ENCODE measurements at places on chromosomes 6 and 20. TPM values are rescaled to one million over a fixed set of nuclear protein-coding genes. Genes with fewer than 3 reads are reported as not detected.

DNA sequence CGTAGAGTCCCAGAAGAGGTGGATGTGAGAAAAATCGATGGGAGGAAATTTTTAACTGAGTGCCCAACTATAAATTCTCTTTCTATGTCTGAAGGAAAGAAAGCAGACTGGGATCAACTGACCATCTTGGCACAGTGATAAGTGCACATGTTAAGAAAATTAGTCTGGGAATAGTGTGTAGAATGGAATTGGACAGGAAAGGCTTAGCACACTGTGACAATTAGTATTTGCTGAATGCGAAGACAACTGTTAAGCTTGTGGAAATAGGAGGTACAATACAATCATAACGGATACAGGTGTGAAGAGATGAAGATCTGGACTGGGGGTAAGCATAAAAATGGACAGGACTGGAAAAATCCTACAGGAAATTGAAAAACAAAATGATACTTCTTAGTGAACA is 114.3 kb downstream of the FAM50B start:
- H3K27ac ChIP-seq = no peak overlapping the region
- no peaks in the 10 kb centered on the region for H3K27me3 ChIP-seq
- H3K36me3 ChIP-seq = no peaks in the 10 kb centered on the region
- H3K4me3 ChIP-seq = no peak overlapping the region
- H3K4me1 ChIP-seq = no peaks in the 10 kb centered on the region

DNA sequence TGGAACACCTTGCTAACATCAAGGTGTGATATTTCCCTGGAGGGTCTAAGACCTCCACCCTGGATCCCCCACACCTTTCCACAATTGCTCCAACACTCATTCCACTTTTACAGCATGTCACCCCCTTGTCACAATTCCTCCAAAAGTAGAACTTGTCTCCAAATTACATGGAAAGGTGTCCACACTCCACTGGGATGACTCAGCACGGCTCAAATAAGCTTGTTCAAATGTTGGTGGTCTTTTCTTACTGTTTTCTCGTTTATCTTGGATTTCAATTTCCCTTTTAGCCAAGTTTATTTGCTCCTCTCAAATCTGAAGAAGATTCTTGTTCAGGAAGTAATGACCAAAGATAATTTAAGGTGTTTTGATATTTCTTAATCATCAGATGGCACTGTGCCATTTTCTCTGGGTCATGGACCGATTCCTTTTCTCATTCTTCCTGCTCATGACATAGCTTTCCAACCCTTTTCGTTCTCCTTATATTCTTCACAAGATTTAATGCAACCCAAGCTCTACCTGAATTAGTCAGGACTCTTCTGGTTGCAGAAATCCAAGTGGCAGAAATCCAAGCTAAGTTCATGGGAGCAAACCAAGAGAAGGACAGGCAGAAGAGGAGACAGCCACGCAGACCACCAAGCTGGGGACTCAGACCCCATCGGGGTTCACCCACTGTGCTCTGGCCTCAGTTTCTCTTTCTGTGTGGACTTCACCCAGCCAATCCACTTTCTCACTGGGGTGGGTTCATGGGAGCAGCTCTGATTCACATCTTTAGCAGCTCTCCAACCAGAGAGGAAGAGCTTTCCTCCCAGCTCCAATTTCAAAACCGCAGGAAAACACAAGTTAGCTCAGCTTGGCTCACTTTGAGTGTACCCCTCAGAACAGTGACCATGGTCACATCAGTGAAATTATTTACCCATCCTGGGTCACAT is 110.5 kb upstream of the CDYL start:
- no peak overlapping the region for H3K27ac ChIP-seq
- H3K27me3 ChIP-seq = no peaks in the 10 kb centered on the region
- DNase-seq = no peak
- no peaks in the 10 kb centered on the region for H3K4me1 ChIP-seq

DNA sequence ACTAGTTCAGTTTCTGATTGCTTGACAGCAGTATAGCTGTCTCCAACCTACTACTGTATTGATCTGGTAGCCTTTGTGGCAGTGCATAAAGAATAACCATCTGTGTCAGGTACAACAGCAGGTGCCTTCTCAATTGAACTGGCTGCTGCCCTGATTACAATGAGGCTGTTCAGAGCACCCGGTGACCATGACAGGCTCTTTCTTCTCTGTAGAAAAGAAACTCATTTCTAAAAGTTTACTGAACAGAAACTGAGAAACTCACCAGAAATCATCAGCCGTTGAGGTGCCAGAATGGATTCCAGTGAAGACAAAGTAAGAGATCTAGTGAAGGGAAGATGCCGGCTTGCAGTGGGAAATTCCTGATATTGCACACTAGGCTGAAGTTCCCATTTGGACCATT is 954.4 kb downstream of the PHF3 start:
- no peak overlapping the region for H3K27ac ChIP-seq
- DNase-seq = no peak
- H3K4me1 ChIP-seq = no peaks in the 10 kb centered on the region
- H3K36me3 ChIP-seq = no peaks in the 10 kb centered on the region
- no peaks in the 10 kb centered on the region for H3K27me3 ChIP-seq

The PNPLA1 gene
- total RNA-seq = not detected

The DEFB124 gene
- total RNA-seq = not detected

The CST11 gene
- total RNA-seq = not detected
